ENCODE measurements at places on chromosomes 16 and 17.

GRCh38 chr16:82630219-82630618 is 3.5 kb downstream of the CDH13 start:
- DNase-seq, result no peak

GRCh38 chr17:34228781-34229180 is 26.3 kb upstream of the CCL2 start:
- DNase-seq, result no peak

GRCh38 chr17:81015136-81015535 is 19.8 kb upstream of the BAIAP2 start:
- no peak for DNase-seq

GRCh38 chr16:71777329-71777728 is 31.3 kb downstream of the AP1G1 start:
- no peak for DNase-seq

DNA sequence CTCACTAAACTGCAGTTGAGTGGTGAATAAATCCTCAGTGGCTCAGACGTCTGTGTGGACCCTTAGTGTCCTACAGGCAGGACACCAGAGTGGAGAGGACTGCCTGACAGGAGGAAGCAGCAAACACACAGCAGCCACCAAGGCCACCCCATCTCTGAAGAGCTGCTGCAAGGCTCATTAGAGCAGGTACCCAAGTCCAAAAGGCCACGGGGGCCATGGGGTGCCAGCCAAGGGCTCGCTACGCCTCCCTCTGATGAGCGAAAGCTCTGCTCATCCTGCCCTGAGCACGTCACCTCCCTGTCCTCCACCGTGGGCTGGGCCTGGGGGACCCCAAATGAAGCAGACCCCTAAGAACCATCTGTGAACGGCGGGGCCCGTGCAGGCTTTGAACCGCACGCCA is 70.1 kb upstream of the DOC2B start:
- DNase-seq, result no peak

- DNase-seq, result no peak
Measured at GRCh38 chr16:85777583-85778310, 21.6 kb downstream of the EMC8 start.

DNA sequence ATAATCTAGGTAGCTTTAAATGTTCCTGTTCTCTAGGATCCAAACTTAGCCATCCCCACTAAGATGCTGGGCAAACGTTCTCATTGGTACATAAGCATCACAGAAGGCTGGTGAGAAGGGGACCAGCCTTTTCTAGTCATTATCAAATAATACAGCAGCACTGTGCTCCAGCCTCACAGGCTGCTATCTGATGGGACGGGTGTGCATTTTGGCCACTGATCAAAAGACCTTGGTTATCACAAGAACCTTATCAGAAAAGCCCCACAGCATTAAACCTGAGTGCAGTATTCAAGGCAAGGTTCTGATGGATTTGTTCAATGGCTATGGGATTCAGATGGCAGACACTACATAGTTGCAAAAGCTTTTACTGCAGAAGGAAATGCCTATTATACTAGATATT is 19.1 kb upstream of the KPNB1 start:
- DNase-seq, result no peak

DNA sequence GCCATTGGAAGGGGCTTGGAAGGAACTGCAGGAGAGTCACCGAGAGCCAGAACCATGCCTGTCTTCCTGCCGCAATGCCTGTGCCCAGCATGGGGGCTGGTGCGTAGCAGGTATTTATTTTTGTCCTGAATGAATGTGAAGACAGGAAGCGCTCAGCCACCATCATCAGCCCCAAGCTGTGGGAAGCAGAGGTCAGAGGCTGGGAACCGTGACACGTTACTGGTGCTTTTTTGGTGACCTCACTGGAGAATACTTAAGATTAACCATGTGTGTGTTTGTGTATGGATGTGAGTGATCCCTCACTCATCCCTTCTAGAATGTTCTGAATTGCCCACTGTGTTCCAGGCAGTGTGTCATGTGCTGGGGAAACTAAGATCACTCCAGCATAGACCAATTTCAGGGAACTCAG is 343.8 kb downstream of the SNX29 start:
- DNase-seq, result no peak

GRCh38 chr16:81696166-81696960 is 82.7 kb upstream of the PLCG2 start:
- DNase-seq, result no peak

All from RKO (cell line).